ENCODE measurements at places on chromosomes 2 and 18.

- H3K4me3 ChIP-seq, result no peak overlapping the region
- H3K4me1 ChIP-seq, result no peaks in the 10 kb centered on the region
- DNase-seq, result no peak
- no peaks in the 10 kb centered on the region for H3K27me3 ChIP-seq
Observed at GRCh38 chr2:9347411-9347881, 75.9 kb downstream of the ITGB1BP1 start.

- H3K4me1 ChIP-seq, result peaks cover 12% of the 10 kb centered on the region
- H3K27ac ChIP-seq, result peak overlapping the region; percentile 31
- peaks cover 5% of the 10 kb centered on the region for H3K36me3 ChIP-seq
- no peaks in the 10 kb centered on the region for H3K27me3 ChIP-seq
Observed at GRCh38 chr2:10300997-10301940, 1.4 kb upstream of the HPCAL1 start.

DNA sequence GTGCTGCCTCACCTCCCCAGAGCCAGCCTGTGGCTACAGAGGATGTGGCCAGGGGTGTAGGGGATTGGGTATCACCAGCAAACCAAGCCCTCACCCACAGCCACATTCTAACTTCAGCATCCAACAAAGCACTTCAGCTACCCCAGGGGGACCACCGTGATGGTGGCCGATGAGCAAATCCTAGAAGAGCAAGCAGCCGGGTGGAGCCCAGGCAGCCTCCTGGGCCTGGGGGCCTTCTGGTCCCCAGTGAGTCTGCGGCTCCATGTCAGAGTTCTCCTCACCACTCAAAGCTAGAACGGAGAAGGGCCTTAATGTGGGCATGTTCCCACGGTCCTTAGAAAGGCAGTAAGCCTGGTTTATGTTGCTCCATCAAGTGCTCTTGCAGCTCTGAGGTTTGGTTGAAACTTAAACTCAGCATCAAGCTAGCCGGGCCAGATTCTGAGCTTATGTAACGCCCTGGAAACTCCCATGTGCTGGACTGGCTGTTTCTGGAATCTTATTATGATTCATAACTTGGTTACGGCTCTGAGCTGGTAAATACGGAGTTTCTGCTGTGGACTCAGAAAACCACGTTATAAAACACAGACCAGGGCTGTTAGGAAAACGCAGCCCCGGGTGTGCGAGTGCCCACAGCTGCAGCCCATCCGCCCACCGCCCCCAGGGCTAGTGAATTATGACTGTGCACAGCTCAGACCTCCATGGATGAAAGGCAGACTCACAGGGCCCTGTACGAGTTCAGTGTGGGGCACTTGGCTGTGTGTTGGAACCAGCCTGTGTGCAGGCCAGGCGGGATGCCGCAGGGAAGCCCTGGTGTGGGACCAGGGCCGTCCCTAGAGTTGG, 99.8 kb downstream of the SEPTIN10 start:
- no peaks in the 10 kb centered on the region for H3K27me3 ChIP-seq
- no peak overlapping the region for H3K4me3 ChIP-seq
- no peaks in the 10 kb centered on the region for H3K36me3 ChIP-seq
- H3K4me1 ChIP-seq, result peaks cover 17% of the 10 kb centered on the region
- DNase-seq, result peak; percentile 72
- peak overlapping the region; percentile 75 for H3K27ac ChIP-seq

GRCh38 chr2:190105554-190105953, 43.0 kb upstream of the MSTN start:
- no peaks in the 10 kb centered on the region for H3K27me3 ChIP-seq
- H3K27ac ChIP-seq, result no peak overlapping the region
- no peaks in the 10 kb centered on the region for H3K36me3 ChIP-seq
- H3K4me3 ChIP-seq, result no peak overlapping the region
- H3K4me1 ChIP-seq, result peaks cover 6% of the 10 kb centered on the region

GRCh38 chr2:24359129-24360049, 947 bp downstream of the ITSN2 start:
- peak overlapping the region; percentile 78 for H3K27ac ChIP-seq
- H3K27me3 ChIP-seq, result no peaks in the 10 kb centered on the region
- peaks cover 7% of the 10 kb centered on the region for H3K36me3 ChIP-seq
- H3K4me1 ChIP-seq, result peaks cover 14% of the 10 kb centered on the region
- peak; percentile 45 for DNase-seq

DNA sequence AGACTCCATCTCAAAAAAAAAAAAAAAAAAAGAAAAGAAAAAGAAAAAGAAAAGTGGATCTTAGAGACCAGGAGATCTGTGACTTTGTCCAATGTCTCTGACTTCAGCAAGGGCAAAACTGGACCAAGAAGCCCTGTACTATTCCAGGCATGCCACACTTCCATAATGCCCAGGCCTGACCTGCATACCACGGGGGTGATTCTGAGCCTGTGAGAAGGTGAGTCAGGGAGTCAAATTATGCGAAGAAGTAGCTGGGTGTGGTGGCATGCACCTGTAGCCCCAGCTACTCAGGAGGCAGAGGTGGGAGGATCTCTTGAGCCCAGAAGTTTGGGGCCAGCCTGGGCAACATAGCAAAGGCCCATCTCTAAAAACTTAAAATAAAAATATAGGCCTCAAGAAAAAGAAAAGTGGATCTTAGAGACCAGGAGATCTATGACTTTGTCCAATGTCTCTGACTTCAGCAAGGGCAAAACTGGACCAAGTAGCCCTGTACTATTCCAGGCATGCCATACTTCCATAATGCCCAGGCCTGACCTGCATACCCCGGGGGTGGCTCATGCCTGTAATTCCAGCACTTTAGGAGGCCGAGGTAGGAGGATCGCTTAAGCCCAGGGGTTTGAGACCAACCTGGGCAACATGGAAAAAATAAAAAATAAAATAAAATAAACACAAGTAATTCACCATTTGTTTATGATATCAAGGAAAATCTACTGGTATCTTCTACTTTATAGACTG, 12.2 kb upstream of the PUM2 start:
- peaks cover 21% of the 10 kb centered on the region for H3K4me1 ChIP-seq
- no peak for DNase-seq
- H3K27ac ChIP-seq, result no peak overlapping the region
- H3K4me3 ChIP-seq, result no peak overlapping the region
- no peaks in the 10 kb centered on the region for H3K27me3 ChIP-seq

- no peak for DNase-seq
- H3K36me3 ChIP-seq, result no peaks in the 10 kb centered on the region
- H3K4me1 ChIP-seq, result peaks cover 17% of the 10 kb centered on the region
Observed at GRCh38 chr18:72866901-72867745, 664 bp downstream of the NETO1 start.

GRCh38 chr2:107992069-107992468, 5.7 kb downstream of the SLC5A7 start:
- H3K27me3 ChIP-seq, result no peaks in the 10 kb centered on the region
- no peak for DNase-seq
- no peak overlapping the region for H3K4me3 ChIP-seq
- peaks cover 5% of the 10 kb centered on the region for H3K36me3 ChIP-seq

DNA sequence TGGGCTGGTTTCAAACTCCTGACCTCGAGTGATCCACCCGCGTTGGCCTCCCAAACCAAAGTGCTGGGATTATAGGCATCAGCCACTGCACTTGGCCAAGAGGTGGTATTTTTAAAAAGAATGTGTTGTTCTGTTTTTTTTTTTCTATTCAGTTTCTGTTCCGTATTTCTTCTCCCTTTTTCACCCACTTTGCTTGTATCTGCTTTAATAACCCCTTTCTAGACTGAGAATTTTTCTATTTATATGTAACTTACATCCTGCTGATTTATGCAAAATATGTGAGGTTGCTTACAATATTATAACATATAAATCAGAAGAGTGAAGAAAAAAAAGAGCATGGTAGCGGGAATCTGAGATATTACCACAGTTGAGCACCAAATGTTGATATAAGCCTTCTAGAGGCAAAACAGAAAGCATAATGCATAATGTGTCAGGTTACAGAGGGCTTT, 17.2 kb upstream of the LYPD6B start:
- peaks cover 5% of the 10 kb centered on the region for H3K4me1 ChIP-seq
- no peak for DNase-seq
- no peaks in the 10 kb centered on the region for H3K36me3 ChIP-seq
- H3K27ac ChIP-seq, result no peak overlapping the region
- no peak overlapping the region for H3K4me3 ChIP-seq

DNA sequence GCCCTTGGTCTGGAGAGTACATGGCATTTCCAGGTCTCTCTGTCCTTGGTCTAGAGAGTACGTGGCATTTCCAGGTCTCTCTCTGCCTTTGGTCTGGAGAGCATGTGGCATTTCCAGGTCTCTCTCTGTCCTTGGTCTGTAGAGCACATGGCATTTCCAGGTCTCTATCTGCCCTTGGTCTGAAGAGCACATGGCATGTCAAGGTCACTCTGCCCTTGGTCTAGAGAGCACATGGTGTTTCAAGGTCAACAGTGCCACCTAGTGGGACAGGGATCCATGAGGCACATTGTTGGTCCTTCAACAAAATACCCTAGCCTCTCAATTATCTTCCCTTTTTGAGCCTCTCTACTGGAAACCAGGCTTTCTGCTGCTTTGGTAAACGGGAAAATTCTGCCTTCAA, 250.2 kb downstream of the OTX1 start:
- no peak for DNase-seq
- H3K4me3 ChIP-seq, result no peak overlapping the region
- H3K27ac ChIP-seq, result no peak overlapping the region
- no peaks in the 10 kb centered on the region for H3K4me1 ChIP-seq
- H3K27me3 ChIP-seq, result no peaks in the 10 kb centered on the region
- no peaks in the 10 kb centered on the region for H3K36me3 ChIP-seq

DNA sequence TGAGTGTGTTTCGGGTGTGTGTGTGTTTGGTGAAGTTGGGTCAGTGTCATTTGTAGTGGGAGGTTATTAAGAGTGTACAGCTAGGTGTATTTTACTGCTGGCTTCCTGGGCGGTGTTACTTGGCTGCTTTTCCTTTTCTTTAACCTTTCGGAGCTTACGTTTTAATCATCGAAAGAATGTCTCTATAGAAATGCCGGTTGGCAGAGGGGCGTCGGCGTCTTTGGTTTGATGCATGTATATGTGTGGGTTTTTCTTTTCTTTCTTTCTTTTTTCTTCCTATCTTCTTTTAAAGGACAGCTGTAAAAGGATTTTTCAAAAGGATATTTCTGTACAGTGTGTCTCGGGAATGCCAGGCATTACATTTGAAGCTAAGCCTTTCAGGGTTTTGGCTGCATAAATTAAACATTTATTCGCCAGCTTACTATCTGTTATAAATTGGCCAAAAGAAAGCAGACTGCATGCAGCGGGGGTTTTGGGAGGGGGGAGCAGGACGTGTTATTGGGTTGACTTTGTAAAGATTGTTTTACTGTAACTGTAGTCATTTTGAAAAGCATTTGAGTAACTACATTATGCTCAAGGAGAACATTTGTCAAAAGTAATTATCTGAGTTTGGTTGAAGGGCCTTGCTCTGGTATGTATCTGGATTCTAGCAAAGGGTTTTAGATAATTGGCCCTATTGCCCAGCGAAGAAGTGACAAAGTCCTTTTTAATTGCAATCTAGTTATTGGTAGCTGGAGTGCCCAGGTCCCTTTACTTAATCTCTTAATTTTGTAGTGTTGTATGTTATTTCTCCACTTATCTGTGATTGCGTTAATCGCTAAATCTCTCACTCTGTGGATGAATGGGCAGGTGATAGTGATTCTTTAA, 1.6 kb downstream of the ASXL3 start:
- peaks cover 50% of the 10 kb centered on the region for H3K27me3 ChIP-seq
- no peaks in the 10 kb centered on the region for H3K4me1 ChIP-seq
- no peaks in the 10 kb centered on the region for H3K36me3 ChIP-seq
- no peak for DNase-seq

- no peak overlapping the region for H3K27ac ChIP-seq
- H3K36me3 ChIP-seq, result no peaks in the 10 kb centered on the region
- H3K4me3 ChIP-seq, result no peak overlapping the region
Observed at GRCh38 chr2:76639171-76639680, 883.0 kb downstream of the LRRTM4 start.

- no peak for DNase-seq
- peak overlapping the region; percentile 21 for H3K4me3 ChIP-seq
- peak overlapping the region; percentile 93 for H3K27ac ChIP-seq
Observed at GRCh38 chr2:144625626-144626025, 105.7 kb upstream of the ZEB2 start.

- H3K36me3 ChIP-seq, result no peaks in the 10 kb centered on the region
- no peak overlapping the region for H3K27ac ChIP-seq
- no peaks in the 10 kb centered on the region for H3K4me1 ChIP-seq
- no peak for DNase-seq
Observed at GRCh38 chr2:193523662-193524061, 1328.9 kb upstream of the TMEFF2 start.

- peaks cover 5% of the 10 kb centered on the region for H3K36me3 ChIP-seq
- no peak for DNase-seq
- H3K4me1 ChIP-seq, result no peaks in the 10 kb centered on the region
- peaks cover 41% of the 10 kb centered on the region for H3K27me3 ChIP-seq
Observed at GRCh38 chr2:73343992-73344391, 41.6 kb upstream of the ALMS1 start.

DNA sequence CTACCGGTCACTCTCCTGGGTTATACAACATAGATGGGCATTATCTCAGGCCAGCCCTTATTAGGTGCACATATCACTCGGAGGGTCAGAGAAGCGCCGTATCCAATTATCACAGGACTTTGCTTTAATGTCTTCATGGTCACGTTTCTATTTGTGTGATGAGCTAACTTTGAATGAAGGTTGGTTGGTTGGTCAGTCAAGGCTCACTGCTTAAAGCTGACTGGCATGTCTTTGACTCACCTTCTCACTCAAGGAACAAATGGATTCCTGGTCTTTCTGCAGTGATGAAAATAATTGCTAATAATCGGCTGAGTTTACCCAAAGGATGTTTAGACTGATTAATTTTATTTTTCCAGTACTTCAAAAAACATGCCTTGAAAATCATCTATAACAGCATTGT, 39.7 kb downstream of the COLEC12 start:
- peaks cover 6% of the 10 kb centered on the region for H3K36me3 ChIP-seq
- H3K4me3 ChIP-seq, result no peak overlapping the region
- DNase-seq, result no peak
- no peaks in the 10 kb centered on the region for H3K4me1 ChIP-seq
- no peaks in the 10 kb centered on the region for H3K27me3 ChIP-seq

GRCh38 chr2:103174711-103175110, 412.9 kb downstream of the TMEM182 start:
- H3K4me1 ChIP-seq, result peaks cover 19% of the 10 kb centered on the region
- no peaks in the 10 kb centered on the region for H3K36me3 ChIP-seq
- no peak overlapping the region for H3K4me3 ChIP-seq
- peak; percentile 38 for DNase-seq

GRCh38 chr2:149029307-149029965, 9.1 kb upstream of the LYPD6B start:
- no peak overlapping the region for H3K27ac ChIP-seq
- H3K4me3 ChIP-seq, result no peak overlapping the region
- H3K27me3 ChIP-seq, result no peaks in the 10 kb centered on the region
- no peaks in the 10 kb centered on the region for H3K36me3 ChIP-seq
- peaks cover 10% of the 10 kb centered on the region for H3K4me1 ChIP-seq

DNA sequence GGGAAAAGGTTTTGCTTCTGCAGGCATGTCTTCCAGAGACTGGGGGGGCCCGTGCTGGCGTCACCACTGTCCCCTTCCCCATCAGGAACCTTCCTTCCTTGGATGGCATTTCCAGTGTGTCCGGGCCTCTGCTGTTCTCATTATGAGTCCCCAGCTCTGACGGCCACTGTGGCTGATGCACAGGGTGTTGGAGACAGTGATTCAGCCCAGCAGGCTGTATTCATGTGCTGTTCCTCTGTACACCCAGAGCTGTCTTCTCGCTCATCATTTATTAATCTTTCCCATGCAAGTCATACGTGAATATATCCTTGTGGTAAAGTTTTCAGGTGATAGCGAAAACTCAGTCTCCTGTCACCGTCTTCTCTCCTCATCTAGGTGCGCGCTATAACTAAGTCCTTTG, 57.7 kb downstream of the ASAP2 start:
- H3K36me3 ChIP-seq, result peaks cover 12% of the 10 kb centered on the region
- no peak for DNase-seq

Measured in MCF 10A (cell line).